Stimulated activated memory B cell treated with anti-CD40 and anti-IgM and Interleukin-4, amounts not matched to agents 10 μg/mL and 1 μg/mL and 100 μg/mL, for 72 hours (primary cell): ENCODE measurements at places on chromosomes 3 and 15.

DNA sequence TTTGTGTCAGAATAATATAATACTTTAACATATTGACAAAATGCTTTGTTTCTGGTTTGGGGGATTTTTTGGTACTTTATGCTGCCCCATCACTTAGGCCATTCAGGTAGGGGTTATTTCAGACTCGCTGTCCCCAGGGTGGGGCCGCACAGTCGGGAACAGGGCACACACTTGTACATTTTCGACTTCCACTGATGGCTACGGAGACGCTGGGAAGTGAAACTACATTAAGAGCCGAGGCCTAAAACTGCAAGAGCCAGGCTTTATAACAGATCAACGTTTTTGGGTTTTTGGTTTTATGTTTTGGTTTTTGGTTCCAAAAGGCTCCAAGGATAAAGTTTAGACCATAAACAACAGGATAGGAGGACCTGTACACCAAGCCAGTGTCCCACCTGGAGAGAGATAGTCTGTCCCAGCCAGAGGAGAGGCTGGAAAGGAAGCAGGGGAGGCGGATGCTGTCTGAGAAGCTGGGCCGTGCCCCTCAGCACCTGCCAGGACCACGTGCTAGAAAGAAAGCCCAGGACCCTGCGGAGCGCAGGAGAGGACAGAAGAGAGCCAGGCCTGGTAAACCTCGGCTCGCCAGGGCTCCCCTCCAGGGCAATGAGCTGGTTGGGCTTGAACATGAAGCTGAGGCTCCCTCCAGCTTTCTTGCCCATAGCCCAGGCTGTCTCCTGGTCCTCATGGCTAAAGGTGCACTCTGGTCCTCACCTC is 111.7 kb downstream of the CHSY1 start:
- ATAC-seq = no peak

DNA sequence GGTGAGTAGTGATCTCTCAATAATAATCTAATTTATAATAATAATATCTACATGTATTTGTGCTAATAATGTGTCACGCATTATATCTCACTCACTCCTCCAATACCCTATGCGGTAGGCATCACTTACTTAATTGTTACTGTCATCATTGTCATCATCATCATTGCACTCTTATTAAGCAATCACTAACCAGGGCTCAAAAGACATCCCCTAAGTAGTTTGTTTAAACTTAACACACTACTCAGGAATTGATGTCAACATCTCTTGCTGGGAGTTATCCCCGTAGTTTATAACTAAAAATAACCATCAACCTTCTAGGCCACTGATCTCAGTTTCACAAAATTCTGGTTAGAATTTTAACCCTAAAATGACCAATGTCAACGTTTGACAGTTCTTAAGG is 56.8 kb upstream of the ICE2 start:
- no peak for ATAC-seq

GRCh38 chr3:191019855-191020254 is 157.4 kb upstream of the GMNC start:
- no peak for ATAC-seq

DNA sequence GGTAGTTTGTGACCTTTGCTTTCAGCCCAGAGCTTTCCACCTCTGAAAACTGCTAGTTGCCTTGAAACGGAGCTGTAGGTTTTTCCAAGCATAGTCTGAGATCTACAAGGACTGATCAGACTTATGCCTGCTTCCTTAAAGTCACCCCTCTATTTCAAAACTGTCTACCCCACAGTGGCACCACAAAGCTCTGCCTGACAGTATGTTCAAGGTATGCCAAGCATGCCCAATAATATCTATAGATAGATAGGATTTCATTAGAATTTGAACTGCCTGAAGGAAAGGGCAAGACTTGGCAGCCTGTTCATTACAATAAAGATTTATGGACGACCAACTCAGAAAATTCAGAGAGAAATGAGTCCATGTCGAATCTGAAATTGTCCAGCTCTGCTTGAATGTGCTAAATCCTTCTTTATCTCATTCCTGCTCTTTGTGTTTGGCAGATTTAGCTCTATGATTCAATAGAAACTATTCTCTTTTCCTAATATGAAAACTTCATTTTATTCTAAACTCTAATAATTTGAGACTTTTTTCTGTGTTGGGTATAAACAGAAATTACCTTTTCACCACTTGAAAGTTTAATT is 227.6 kb upstream of the TBC1D5 start:
- no peak for ATAC-seq

GRCh38 chr3:173584838-173585831 is 187.6 kb downstream of the NLGN1 start:
- no peak for ATAC-seq

GRCh38 chr3:38268522-38268921 is 2.9 kb downstream of the SLC22A13 start:
- ATAC-seq = peak; percentile 63

DNA sequence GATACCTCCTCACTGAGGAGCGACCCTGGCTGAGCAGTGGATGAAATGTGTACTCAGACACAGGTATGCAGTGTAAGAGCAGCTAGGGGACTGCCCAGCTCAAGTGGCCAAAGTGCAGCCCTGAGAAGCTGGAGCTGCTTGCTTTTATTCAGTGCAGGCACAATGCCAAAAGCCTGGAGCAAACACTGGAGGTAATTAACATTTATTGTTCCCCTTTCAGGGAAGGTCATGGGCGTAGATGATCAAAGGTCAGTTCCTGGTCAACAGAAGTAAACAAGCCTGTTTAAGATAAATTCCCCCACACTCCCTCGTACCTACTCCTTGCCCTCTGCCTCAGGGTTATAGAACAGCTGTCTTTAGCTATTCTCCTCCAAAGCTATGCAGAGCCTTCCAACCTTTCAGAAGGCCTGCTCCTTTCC is 17.5 kb downstream of the PLA2G4F start:
- no peak for ATAC-seq

DNA sequence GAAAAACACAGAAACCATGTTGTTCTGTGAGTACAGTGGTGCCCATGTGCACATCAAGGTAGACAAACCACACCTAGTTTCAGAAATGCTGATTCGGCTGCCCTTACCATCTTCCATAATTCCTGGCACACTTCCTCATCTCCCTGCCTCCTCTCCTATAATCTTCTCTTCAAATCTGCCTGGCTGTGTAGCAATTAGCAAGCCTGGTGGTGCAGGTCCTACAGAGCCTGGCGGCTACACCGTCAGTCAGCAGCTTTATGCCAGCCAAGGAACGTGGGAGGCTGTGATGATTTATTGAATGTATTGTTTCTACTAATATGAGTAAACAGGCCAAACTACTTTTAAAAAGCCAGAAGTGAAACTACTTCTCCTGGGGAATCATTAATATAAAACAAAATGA is 106.8 kb downstream of the SEMA6D start:
- ATAC-seq = no peak

DNA sequence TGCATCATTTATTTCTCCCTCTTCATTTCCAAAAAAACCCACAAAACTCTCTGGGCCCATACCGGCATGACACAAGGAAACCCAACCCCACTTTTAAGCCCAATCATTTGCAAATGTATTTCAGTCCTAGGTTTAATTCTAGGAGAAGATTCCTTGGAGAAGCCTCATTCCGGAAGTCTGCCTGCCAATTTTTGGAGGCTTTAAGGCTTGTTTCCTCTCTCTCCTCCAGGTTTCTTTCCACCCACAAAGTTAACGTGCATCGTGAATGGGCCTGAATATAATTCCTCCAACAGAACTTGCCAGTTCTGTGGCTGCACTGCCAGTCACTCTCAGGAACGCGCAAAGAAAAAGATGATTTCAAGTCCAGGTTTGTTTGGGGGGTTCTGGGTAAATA is 69.9 kb upstream of the FOXP1 start:
- no peak for ATAC-seq

DNA sequence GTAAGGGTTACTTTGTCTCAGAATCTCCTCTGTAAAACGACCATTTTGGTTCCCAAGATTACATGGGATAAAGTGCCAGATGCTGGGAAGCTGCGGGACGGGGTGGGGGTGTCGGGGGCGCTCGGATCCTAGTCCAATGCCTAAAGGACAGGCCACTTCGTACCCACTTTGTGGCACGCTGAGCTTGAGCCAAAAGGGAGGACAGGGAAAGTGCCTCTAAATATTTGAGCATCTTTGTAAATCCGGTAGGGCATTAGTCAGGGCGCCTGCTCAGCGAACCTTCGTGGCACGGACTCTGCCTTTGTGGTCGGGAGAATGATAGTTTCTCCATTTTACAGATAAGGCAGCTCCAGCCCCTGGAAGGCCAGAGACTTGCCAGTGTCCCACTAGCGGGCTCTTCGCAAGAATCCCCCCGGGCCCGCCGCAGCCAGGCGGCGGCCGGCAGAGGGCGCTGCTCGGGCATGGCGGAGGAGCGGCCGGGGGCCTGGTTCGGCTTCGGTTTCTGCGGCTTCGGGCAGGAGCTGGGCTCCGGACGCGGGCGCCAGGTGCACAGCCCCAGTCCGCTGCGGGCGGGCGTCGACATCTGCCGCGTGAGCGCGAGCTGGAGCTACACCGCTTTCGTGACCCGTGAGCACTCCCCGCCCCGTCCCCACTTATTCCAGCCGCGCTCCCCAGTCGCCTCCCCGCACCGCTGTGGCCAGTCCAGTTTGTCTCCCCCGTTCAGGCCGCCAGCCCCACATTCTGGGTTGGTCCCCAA is 1.8 kb downstream of the RCCD1 start:
- peak; percentile 44 for ATAC-seq

- ATAC-seq = no peak
Observed at GRCh38 chr3:132626955-132627354, 29.9 kb downstream of the ACKR4 start.

GRCh38 chr3:5739299-5739935 is 551.9 kb downstream of the EDEM1 start:
- ATAC-seq = no peak

GRCh38 chr3:191356631-191357439 is 26.5 kb upstream of the UTS2B start:
- ATAC-seq = no peak

DNA sequence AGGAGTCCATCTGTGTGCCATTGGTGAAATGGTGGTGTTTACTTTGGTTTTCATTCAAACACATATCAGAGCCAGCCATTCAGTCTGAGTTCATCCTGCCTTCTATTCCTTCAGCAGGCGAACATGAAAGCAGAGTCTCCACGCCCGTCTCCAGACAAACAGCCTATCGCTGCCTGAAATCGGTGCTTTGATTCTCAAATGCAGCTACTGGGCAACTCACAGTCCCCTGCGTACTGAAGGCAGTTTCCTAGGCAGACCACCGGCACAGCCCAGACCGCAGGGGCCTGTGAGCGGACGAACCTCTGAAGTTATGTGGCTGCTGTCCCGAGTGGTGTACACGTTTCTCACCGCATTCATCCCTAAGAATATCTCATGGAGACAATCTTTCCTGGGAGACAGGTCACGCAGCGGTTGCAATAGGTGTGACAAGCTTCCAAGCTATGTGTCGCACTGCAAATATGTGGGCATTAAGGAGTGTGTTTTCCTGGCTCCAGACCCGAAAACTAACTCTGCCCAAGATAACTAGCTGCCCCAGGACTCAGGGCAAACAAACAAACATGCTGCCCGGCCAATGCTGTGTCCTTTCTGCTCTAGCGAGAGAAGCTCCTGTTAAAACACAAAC is 16.9 kb upstream of the RYR3 start:
- ATAC-seq = no peak

DNA sequence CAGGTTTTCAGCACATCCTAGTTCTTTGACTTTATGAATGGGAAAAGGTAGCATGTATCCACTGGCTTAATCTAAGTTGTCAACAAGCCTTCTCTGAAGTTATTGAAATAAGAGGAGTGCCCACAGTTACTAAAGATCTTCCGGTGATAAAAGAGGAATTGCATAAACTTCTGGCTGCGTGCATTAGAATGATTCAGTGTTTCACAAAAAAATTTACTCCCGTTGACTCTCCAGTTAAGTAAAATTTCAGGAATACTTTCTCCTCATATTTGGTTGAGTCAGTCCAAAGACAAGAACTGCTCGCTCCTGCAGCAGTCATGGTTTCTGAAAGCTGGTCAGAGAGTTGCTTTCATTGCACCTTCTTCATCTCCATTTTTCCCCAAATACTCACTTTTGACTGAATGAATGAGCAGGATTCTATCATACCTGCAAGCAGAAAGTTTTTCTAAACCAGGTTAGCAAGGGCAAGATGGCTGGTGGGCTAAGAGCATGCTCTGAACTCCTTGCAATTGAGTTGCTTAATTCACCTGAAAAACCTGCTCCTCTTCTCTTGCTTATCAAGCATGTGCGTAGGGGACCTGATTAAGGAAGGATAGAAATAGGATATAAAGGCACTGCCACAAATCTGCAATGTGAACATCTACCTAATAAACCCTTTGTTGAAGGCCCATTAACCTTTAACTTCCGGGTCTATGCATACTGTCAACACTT is 64.2 kb upstream of the TIMP4 start:
- no peak for ATAC-seq

GRCh38 chr15:47870300-47870955 is 153.1 kb downstream of the SEMA6D start:
- no peak for ATAC-seq

GRCh38 chr15:92906563-92907081 is 6.5 kb downstream of the CHD2 start:
- ATAC-seq = peak; percentile 40

DNA sequence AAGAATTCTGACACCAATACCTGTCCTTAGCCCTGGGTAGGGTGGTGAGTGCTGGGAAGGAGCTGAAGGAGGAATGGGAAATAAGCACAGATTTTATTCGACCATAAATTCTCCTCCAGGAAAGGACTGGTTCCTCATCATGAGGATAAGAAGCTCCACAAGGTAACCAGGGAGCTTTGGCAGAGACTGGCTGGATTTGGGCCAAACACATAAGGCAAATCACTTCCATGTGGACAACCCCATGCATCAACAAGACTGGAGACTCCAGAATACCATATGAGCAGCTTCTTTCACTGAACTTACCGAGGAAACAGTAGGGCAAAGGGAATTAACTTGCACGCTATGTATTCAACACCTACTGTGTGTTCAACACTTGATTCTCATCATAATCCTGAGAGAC is 312.5 kb downstream of the NTRK3 start:
- no peak for ATAC-seq

GRCh38 chr3:44242721-44243120 is 1.0 kb downstream of the TOPAZ1 start:
- no peak for ATAC-seq

- no peak for ATAC-seq
Observed at GRCh38 chr3:120516136-120516535, 65.3 kb upstream of the FSTL1 start.

DNA sequence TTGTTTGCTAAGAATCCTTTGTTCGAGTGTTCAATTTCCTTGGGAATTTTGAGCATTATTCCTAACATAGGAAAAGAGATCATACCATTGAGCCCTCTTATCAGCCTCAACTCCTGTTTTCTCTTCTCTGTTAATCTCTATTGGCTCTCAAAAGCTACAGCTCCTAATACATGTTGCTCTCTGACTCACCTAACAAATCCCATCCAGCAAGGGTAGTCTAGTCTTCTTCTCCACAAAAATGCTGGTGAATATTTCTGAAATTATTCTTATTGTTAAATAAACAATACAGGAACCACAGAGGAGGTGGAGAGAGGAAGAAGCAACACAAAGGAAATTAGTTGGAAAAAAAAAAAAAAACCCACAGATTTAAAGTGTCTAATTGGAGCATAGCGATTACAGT is 325.8 kb upstream of the NAALADL2 start:
- no peak for ATAC-seq

- ATAC-seq = peak; percentile 14
Observed at GRCh38 chr15:29270169-29270955, 740 bp upstream of the NSMCE3 start.

GRCh38 chr3:69012100-69012799 is 1.2 kb downstream of the EOGT start:
- no peak for ATAC-seq
